Stimulated activated CD8-positive, alpha-beta memory T cell treated with anti-CD3 and anti-CD28 coated beads, Interleukin-4, amount 100 ng/mL, for 4 hours (primary cell): ENCODE measurements at places on chromosomes 2 and 18.

DNA sequence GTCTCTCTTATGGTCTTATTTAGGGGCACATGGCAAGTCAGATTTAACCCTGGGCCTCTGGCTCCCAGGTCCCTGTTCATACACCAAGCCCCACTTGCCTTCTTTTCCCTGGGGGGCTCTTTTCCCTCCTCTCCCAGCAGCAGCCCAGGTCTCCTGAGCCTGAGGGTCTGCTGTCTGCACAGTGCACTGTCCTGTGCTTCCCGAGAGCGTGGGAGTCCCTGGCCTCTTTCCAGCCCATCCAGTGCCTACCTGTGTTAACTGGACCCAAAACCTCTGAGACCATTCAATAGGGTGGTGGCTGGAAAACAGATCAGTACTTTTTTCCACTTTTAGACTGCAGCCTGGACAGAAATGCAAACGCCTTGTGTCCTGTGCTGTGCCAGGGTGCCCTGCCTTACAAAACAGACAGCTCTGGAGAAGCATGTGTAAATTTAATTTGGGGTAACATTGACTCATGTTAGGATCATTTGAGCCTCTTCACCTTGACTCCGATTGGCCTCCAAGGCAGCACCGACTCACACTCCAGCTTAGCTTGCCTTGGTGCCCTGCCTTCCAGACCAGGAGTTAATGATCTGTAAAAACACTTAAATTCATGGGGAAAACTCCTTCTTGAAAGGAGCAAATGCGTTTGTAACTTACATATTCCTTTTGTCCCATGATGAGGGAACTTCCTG is 34.3 kb downstream of the TWIST2 start:
- DNase-seq = no peak

GRCh38 chr2:86331384-86331783 is 6.0 kb downstream of the REEP1 start:
- DNase-seq = no peak

- no peak for DNase-seq
Observed at GRCh38 chr2:67671464-67672450, 274.6 kb downstream of the ETAA1 start.

- no peak for DNase-seq
Observed at GRCh38 chr2:201795607-201796477, 10.5 kb upstream of the CDK15 start.

GRCh38 chr2:152452256-152452973 is 117.4 kb downstream of the FMNL2 start:
- no peak for DNase-seq

GRCh38 chr2:130765464-130765863 is 10.1 kb downstream of the AMER3 start:
- no peak for DNase-seq

DNA sequence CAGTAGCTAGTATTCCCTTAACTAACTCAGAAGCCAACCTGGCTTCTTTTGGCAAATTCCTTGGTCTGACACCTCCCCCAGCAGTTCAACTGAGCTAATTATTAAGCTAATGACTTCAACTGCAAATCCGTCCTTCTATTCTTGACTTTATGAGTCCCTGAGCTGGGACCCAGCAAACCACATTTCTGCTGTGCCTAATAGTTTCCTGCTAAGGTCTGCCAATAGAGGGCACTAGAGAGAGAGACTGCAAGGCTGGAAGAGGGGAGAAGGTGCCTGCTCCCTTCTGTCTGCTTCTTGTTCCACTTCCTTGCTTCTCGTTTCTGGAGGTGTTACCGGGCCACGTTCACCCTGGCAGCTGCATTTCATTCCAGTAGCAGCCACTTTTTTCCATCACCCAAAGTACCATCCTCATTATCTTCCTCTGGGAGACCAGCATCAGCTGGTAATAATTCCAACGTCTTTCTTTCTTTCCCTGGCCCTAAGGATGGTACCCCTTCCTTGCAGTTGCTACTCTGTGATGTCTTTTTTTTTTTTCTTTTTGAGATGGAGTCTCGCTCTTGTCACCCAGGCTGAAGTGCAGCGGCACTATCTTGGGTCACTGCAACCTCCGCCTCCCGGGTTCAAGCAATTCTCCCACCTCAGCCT is 352.0 kb downstream of the TNS1 start:
- DNase-seq = no peak

DNA sequence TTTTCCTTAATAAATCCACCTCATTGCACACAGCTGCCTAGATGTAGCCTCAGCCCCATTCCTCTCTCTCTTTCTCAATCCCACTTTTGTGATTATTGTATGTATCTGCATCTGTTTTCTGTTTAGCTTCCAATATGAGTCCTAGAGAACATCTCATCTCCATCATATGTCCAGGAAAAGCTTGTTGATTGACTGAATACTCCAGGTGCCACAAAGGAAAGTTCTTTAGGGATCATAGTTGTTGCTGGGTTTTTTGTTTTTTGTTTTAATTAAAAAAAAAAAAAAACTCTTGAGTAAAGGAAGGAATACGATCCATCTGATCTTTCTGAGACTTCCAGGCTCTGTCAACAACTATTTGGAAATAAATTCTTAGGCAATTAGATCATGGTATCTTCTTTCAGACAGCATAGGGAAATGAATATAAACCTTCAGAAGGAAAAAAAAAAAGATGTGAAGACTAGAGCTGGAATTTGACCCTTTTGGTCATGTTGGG is 42.5 kb downstream of the KIAA2012 start:
- no peak for DNase-seq

GRCh38 chr2:144495227-144496091 is 24.5 kb downstream of the ZEB2 start:
- DNase-seq = no peak

- DNase-seq = no peak
Observed at GRCh38 chr2:140246058-140246457, 1465.9 kb upstream of the NXPH2 start.

- no peak for DNase-seq
Observed at GRCh38 chr2:231686192-231687100, 21.9 kb upstream of the PTMA start.

DNA sequence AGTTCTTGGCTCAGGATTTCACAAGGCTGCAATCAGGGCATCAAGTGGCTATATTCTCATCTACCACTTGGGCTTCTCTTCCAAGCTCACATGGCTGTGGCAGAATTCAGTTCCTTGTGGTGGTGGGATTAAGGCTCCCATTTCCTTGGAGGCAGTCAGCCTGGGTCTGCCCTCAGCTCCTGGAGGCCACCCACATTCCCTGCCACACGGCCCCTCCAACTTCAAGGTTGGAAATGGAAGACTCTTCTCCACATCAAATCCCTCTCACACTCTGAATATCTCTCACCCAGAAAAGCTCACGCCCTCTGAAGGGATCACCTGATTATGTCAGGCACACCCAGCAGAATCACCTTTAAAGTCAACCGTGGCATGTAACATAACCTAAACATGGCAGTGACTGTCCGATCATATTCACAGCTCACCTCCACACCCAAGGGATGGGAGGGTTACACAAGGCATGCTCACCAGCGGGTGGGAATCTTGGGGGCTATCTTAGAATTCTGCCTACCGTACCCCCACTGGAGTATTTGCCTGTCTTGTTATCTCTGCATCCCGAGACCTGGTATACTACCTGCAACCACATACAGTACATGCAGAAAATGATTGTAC is 256.2 kb upstream of the KLHL29 start:
- DNase-seq = no peak

DNA sequence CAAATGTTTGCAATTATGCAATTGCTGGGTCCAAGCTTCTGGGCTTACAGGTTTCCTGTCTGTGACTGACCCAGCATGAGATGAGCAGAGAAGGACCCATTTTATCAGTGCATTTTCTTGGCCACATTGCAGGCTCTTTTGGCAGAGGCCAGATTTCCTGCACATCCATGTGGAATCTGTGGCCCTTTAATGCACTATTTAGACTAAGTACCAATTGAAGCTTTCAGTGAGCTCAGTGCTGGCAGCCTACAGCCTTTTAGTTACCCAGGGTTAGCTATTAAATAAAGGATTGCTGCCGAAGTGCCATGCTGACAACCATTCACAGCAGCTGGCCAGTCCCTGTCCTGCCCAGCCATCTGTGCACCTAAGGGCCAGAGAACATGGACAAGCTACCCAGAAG is 165.0 kb downstream of the ANKRD30B start:
- no peak for DNase-seq
